Left ventricle myocardium superior (tissue), 1 donor: ENCODE measurements at places on chromosomes 7 and 10. TPM values are rescaled to one million over a fixed set of nuclear protein-coding genes. Genes with fewer than 3 reads are reported as not detected.

- DNase-seq, result no peak
Measured at GRCh38 chr10:77319557-77319956, 318.1 kb downstream of the KCNMA1 start.

DNA sequence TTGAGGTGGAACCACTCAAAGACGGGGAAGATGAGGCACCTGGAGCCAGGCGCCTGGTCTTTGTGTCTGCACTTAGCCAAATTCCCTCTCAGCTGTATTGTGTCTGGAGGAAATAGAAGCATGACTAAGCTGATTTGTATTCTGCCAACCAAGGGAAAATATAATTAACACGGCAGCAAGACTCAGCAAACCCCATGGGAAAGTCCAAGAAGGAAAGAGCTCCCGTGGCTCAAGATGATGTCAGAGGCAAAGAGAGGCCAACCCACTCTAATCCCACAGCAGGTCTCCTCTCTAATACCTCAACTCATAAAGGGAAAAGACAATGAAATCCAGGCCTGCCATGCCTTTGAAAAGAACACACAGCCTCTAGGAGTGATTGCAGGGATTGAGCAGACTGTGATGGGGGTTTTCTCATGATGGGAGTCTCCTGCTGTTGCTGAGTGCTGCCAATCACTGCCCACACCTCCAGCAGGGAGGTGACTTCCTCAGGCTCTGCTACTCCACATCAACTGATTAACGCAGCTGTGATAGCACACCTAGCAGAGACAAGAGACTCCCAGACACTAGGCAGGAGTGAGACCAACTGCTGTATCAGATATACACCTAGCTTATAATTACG lies 255.5 kb upstream of the C7orf33 start:
- no peak for DNase-seq

GRCh38 chr7:122790591-122790990 lies 87.9 kb upstream of the RNF148 start:
- DNase-seq, result no peak

DNA sequence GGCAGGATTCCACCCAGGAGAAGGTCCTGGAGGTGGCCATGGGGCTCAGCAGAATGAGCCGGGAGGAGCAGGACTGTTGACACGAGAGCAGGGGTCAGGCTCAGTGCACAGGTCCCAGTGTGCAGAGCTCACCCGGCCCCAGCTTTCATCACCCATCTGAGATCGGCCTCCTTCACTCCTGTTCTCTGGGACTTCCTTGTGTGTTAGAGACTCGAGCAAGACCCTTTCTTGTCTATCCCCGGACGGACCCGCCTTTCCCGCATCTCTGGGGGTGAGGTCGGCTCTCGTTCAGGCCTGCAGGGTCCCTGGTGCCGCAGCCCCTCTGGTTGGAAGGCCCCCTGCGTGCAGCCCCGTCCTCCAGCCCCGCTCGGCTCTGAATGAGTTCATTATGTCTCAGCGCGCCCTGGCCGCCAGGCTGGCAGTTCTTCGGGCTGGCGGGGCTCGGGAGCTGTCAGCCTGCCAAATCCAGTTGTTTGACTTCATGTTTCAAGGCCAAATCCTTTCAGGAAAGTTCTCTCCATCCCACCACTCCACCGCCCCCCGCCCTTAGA lies 127.9 kb downstream of the LHPP start:
- DNase-seq, result peak; percentile 34

DNA sequence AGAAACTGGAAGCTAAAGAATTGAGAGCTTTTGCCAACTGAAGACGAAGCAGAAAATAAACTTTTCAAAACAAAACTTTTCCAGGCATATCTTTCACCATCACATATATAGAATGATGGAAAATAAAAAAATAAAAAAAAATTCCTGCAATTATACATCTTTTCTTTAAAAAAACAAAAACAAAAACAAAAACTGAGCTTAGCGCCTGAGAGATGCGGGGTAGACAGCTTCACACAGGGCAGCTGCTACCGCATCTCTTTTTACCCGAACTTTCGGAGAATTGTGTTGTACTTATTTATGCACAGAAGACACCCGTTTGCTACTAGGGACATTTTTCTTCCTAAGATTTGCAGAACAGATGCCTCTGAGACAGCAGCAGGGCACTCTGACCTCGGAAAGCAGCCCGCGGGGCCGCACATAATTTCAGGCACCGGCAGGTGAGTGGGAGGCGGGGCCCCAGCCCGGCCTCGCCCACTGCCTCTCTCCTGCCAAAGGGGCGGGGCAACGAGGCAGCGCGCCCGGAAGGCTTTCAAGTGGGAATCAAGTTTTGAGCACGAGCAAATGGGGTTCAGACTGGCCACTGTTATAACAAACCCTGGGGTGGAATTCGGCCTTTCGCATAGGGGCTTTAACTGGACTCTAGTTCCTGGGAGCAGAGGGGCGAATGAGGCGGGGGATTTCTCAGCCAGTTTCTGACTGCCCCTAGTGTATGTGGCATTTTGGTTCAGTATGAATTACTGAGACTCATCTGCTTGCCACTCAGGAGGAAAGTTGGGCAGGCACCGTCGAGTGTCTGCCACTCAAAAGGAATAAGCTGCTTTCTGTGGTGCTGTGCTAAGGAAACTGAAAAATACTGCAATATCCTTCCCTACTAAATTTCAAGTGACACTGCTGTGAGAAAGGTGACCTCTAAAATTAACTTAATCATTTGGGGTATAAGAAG lies 18.5 kb upstream of the FAM133B start:
- DNase-seq, result peak; percentile 55

GRCh38 chr7:120723465-120724385 lies 134.2 kb downstream of the TSPAN12 start:
- no peak for DNase-seq

- DNase-seq, result no peak
Measured at GRCh38 chr10:61153771-61154170, 209.8 kb upstream of the RHOBTB1 start.

- DNase-seq, result peak; percentile 52
Measured at GRCh38 chr10:24721229-24722106, 2.2 kb downstream of the ARHGAP21 start.

DNA sequence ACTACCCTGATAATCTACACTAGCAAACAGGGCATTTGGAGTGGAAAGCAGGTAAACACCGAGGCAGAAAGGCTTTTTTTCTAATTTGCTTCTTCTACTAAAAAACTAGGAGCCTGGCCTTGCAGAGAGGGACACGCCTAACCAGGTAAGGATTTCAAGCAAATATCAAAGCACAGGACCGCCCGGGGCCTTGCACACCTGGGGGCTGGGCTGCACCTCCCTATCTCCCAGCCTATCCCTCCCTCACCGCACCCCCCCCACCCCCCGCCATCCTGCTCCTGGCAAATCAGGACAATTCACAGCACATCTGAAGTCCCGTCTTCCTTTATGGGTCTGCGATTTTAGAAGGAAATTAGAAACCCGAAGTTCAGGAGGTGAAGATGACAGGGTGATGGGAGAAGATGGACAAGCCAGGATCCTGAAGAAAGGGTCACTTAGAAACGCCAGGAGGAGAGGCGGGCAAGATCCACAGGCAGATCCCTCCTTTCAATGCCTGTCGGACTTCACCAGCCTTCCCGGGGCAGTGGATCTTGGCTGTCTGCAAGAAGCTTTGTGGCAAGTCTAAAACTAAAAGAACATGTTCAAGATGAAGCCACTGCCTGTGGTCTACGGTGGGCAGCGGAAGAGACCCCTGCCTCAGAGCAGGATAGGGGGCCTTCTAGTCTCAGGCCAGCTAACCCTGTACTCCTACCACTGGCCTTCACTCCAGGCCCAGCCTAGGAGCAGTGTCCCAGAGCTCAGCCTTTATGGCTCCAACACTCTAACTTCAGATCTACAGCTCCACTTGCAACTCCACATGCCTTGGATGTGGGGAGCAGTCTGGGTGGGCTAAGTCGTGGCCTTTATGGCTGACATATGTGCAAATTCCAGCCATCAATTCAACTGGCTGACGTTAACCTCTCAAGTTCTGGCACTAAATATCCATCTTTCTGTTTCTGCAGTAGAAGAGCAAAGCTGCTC lies 43.9 kb downstream of the TNS3 start:
- DNase-seq, result no peak

DNA sequence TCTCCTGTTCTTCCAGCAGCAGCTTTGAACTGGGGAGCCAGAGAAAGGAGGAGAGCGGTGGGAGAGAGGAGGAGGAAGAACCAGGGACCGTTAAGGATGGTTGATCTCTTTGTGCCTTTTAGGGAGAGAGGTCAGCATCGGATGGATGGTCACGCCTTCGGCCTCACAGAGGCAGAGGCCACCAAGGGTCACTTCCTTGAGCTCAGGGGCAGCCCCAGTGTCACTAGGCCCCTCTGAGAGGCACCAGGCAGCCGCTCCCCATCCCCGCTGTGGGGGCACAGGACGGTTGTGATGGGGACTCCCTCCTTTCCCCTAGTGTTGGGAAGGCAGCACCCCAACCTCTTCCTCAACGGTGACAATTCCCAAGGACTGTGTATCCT lies 121.4 kb downstream of the DNAJB6 start:
- DNase-seq, result no peak

GRCh38 chr7:87448388-87448787 lies 27.1 kb downstream of the ABCB4 start:
- no peak for DNase-seq

GRCh38 chr10:70692043-70692603 lies 19.8 kb downstream of the ADAMTS14 start:
- DNase-seq, result no peak

- DNase-seq, result no peak
Measured at GRCh38 chr10:9158675-9159074, 1104.2 kb downstream of the GATA3 start.

GRCh38 chr10:48377751-48378530 lies 71.5 kb downstream of the MAPK8 start:
- DNase-seq, result no peak

DNA sequence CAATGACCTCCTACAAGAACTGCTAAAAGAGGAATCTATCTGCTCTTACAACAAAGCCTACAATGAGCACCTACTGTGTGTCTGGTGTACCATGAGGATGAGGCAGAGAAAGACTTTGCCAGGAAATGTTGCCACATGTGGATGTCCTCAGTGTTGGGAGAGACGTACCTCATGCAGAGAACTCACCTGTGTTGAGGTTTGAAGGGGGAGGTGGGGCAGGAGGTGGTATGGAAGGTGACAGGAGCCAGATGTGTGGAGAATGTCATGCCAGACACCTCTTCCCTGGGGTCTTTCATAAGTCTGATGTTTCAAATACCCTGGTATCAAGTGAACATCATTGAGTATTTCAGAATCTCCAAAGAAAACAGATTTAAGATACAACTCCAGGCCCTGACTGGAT lies 220.1 kb upstream of the RNF32 start:
- no peak for DNase-seq

- DNase-seq, result peak; percentile 80
Measured at GRCh38 chr7:105678811-105679495, 97.7 kb upstream of the EFCAB10 start.

- no peak for DNase-seq
Measured at GRCh38 chr10:74292871-74293427, 141.9 kb downstream of the ADK start.

GRCh38 chr10:18649364-18649959 lies 1.9 kb downstream of the NSUN6 start:
- no peak for DNase-seq

GRCh38 chr7:134834689-134835462 lies 55.4 kb downstream of the CALD1 start:
- DNase-seq, result peak; percentile 33

- peak; percentile 43 for DNase-seq
Measured at GRCh38 chr10:73865459-73866442, 8.6 kb downstream of the CAMK2G start.

GRCh38 chr7:33619264-33619663 lies 286.1 kb upstream of the BMPER start:
- DNase-seq, result no peak

- no peak for DNase-seq
Measured at GRCh38 chr7:94127026-94127425, 122.9 kb upstream of the BET1 start.

DNA sequence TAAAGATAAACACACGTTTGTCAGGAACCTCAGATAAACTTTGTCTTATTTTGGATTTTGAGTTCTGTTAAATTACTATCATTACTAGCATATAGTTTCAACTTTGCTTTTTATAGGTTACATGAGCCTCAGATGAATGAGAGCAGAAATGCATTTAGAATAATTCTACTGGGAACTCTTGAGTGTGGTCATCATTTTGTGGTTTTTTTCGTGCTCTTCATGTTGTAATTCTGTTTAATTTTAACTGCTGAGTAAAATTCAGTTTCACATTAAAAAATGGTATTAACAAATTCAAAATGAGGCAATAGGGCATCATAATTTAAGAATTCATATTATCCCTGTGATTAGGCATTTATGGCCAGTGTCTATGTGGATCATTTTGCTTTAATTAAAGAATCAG lies 72.9 kb downstream of the GNAI1 start:
- DNase-seq, result no peak

DNA sequence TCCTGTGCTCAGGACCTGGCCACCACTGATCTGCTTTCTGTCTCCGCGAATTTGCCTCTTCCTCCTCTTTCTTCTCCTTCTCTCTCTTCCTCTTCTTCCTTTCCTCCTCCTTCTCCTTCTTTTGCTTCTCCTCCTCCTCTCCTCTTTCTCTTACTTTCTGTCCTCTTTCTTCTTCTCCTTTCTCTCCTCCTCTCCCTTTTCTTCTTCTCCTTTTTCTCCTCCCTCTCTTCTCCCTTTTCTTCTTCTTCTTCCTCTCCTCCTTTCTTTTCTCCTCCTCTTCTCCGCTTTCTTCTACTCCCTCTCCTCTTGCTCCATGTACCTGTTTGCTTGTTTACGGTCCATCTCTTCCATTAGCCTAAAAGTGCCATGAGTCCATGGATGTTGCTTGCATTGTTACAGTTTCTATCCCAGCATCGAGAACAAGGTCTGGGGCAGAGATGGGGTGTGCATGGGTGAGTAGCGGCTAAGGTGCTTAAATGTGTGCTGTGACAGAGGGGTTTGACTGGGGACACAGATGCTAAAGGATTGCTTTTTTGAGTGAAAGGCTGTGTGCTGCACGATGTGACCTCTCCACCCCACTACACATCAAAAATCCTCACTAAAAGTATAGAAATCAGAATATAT lies 7.7 kb downstream of the SH2D4B start:
- no peak for DNase-seq

The SAMD9L gene
- 5.9 TPM for total RNA-seq

The JAKMIP3 gene
- 2.0 TPM for total RNA-seq

The PTPRE gene
- total RNA-seq, result 15.1 TPM

The ZNF467 gene
- total RNA-seq, result 7.8 TPM

The TMEM229A gene
- total RNA-seq, result not detected

The LBX1 gene
- not detected for total RNA-seq

The UBE2H gene
- total RNA-seq, result 121 TPM

The OR2A42 gene
- total RNA-seq, result not detected

The SDK1 gene
- 2.5 TPM for total RNA-seq

The FAM237B gene
- not detected for total RNA-seq

The DYDC2 gene
- not detected for total RNA-seq

The ARL5B gene
- total RNA-seq, result 6.9 TPM

The BMPER gene
- 0.59 TPM for total RNA-seq

The GPR141 gene
- 0.64 TPM for total RNA-seq

The GSTK1 gene
- 303 TPM for total RNA-seq

The SPDYE6 gene
- total RNA-seq, result not detected

The NPSR1 gene
- total RNA-seq, result not detected

The LIPN gene
- total RNA-seq, result 0.22 TPM

The GBX1 gene
- 1.5 TPM for total RNA-seq
